ENCODE measurements at places on chromosomes 2 and 18.

DNA sequence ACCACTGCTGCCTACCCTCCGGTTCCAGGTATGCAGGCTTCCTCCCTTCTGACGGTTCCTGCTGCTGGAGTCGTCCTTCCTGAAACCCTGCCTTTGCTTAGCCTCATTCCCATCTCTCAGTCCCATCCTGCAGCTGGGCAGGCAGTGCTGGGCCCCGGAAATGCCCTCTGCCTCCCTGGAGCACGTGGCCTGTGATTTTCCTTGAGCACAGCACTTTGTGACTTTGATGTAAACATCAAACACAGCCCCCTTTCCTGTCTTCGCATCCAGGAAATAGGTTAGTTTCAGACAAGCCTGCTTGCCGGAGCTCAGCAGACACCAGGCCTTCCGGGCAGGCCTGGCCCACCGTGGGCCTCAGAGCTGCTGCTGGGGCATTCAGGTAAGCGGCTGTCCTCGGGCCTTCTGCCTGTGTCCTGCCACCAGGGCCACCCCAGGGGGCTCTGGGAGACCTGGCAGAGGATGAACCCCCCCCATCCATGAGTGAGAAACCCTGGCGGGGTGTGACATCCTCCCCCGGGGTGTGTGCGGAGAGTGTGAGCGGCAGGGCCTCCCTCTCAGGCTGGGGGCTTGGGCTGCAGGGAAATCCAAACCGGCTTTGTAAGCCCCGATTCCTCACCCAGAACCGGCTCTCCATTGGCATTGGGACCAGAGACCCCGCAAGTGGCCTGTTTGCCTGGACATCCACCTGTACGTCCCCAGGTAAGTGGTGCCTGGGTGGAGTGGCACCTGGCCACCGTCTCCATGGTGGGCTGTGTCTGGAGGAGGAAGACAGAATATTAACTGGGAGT lies at the start of gene ZAP70:
Gene ZAP70 (plus strand): TSS at position 281 of the 788 bp plus-strand sequence. CDS start 10,461 bp downstream, outside the sequence.
- no peak for DNase-seq

GRCh38 chr2:128727404-128727803 lies 408.7 kb upstream of the HS6ST1 start:
- no peak for DNase-seq

- DNase-seq = no peak
These were observed 26.2 kb downstream of the MMADHC start for GRCh38 chr2:149561309-149561926.

- peak; percentile 39 for DNase-seq
These were observed 45.7 kb upstream of the CUL3 start for GRCh38 chr2:224630659-224631550.

GRCh38 chr2:18790509-18791171 lies 201.3 kb upstream of the NT5C1B start:
- no peak for DNase-seq

- DNase-seq = no peak
These were observed 104.7 kb downstream of the MYCN start for GRCh38 chr2:16044946-16045456.

DNA sequence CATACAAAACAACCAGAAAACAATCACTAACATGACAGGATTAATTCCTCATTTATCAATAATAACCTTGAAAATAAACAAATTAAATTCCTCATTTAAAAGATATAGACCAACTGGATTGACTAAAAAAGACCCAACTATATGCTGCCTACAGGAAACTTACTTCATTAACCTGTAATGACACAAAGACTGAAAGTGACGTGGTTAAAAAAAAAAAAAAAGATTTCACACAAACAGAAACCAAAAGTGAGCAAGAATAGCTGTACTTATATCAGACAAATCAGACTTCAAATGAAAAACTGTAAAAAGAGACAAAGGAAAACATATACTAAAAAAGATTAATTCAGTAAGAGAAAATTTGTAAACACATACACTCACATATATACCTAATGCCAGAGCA lies 201.2 kb downstream of the CCDC178 start:
- no peak for DNase-seq

DNA sequence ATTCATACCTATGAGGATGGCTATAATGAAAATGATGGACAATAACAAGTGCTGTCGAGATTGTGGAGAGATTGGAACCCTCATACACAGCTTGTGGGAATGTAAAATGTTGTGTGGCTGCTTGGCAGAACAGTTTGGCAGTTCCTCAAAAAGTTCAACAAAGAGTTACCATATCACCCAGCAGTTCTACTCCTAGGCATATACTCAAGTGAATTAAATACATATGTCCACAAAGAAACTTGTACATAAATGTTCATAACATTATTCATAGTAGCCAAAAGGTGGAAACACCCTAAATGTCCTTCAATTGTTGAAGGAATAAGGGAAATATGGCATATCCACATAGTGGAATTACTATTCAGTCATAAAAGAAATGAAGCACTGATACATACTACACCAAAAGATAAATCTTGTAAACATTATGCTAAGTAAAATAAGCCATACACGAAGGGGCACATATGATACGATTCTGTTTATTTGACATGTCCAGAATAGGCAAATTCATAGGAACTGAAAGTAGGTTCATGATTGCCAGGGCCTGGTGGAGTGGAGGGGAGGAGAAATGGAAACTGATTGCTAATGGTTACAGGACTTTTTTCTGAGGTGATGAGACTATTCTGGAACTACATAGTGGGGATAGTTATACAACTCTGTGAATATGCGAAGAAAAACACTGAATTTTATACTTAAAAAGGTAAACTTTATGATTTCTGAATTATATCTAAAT lies 92.1 kb downstream of the ADAM23 start:
- no peak for DNase-seq

- no peak for DNase-seq
These were observed 282.9 kb downstream of the DYSF start for GRCh38 chr2:71736091-71736861.

- no peak for DNase-seq
These were observed 175.2 kb downstream of the TGIF1 start for GRCh38 chr18:3624935-3625741.

GRCh38 chr2:239303711-239304532 lies 96.9 kb downstream of the HDAC4 start:
- DNase-seq = peak; percentile 78

DNA sequence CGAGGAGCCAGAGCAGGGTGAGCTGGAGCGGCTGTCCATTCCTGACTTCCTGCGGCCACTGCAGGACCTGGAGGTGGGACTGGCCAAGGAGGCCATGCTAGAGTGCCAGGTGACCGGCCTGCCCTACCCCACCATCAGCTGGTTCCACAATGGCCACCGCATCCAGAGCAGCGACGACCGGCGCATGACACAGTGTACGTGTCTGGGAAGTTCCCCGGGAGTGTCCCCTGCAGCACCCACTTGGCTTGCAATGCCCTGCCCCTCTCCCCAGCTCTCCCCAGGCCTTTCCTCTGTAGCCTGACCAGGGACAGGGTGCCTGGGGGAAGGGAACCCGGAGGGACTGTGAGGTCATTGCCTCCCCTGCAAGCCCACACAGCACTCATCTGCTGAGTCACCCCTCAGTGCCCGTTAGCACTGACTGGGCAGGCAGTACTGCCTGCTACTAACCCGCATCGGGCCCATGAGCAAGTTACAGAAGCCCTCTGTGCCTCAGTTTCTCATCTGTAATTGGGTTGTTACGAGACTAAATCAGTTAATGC lies 29.4 kb upstream of the GMPPA start:
- DNase-seq = no peak

DNA sequence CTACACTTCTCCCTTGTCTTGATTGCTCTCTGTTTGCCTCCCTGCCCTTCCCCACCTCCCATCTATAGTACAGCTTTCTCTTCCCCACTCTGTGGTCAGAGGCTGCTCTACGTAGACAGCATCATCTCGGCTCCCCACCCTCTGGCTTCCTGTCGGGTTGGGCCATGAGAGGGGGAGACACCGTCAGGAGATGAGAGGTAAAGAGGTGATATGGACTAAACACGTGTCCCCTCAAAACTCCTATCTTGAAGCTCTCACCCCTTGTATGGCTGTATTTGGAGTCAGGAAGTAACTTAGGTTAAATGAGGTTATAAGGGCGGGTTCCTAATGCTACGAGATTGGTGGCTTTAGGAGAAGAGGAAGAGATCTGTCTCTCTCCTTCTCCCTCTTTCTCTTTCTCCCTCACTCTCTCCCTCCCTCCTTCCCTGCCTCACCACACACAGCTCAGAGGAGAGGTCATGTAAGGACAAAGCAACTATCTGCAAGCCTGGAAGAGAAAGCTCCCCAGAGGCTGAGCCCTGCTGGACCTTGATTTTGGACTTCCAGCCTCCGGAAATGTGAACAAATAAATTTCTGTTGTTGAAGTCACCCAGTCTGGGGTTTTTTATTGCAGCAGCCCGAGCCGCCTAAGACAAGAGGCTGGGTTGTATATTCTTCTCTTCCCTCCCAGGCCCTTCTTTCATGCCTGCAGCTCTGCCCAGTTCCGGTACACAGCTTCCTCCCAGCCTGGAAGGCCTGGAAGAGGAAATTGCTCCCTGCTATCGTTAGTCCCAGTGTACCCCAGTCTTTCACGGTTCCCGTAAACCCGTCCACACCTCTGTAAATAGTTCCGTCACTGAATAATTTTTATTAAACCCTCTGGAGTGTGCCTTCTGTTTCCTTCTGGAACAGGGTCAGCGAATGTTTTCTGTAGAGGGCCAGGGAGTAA lies 138.0 kb downstream of the AKAIN1 start:
- no peak for DNase-seq

GRCh38 chr2:88574445-88574844 lies 52.8 kb downstream of the EIF2AK3 start:
- DNase-seq = no peak

- DNase-seq = peak; percentile 37
These were observed 273.0 kb downstream of the PDE11A start for GRCh38 chr2:177799531-177799930.

- DNase-seq = no peak
These were observed 424.6 kb downstream of the METTL4 start for GRCh38 chr18:2146754-2147153.

GRCh38 chr2:203853722-203854121 lies 13.8 kb upstream of the CTLA4 start:
- no peak for DNase-seq

DNA sequence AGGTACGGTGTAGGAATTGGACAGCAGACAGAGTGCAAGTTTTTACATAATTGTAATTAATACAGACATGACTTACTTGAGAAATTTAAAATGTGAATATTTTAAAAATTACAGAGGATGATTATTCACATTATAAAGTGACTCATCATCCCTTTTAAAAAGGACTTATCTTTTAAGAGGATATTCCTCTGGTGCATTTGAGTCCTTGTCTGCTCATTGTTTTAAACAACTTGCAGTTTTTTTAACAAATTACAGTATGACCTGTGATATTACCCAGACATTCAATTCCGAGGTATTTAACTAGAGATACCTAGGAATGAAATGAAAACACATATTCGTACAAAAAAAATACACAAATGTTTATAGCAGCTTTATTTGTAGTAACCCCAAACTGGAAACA lies 38.0 kb downstream of the SPTBN1 start:
- no peak for DNase-seq

DNA sequence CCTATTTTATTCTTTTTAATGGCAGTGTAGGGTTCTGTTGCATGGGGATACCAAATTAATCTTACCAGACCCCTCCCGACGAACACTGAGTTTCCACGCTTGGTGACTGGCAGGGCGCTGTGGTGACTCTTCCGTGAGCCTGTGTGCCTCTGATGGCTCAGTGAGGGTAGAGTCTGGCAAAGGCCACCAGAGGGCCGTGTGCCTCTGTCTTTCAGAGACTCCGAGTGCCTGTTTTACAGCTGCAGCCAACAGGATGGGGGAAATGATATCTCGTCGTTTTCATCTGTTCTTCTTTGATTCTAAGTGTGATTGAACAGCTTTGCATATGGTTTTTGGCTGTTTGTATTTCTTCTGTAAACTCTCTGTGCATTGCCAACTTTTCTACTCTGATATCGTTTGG lies 99.8 kb downstream of the ZNF236 start:
- DNase-seq = peak; percentile 87

All from D341Med (cell line).